ENCODE measurements at places on chromosomes 4 and X.

GRCh38 chr4:72076562-72076961, 44.8 kb downstream of the NPFFR2 start:
- DNase-seq, result no peak

DNA sequence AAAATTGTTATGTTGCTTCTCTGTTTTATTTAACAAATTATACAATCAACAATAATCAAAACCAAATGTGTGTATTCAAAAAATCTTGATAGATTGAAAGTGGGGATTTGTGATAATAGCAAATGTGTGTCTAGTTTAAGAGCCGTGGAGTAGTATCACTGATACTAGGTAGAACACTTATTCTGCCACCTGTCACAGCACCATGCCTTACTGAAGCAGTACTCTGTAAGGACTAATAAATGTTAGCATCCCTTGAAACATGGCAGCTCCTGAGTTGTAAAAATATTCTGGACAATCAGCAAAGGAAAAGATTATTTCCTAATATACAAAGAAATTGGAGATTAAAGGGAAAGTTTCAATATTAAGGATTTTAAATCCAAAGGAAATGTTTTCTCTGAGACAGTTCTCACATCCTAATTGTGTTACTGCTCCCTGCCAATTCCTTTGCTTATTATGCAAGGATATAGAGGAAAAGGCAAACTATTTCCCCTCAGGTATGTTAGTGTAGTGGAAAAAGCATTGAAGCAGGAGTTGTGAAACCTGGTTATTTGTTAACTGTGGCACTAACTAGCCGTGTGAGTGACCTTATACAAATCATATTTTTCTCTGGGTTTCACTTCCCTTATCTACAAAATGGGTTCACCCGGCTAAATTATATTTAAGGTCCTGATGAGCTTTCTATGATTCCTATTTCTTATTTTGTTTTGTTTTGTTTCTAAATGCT, 303.1 kb downstream of the ARHGAP24 start:
- DNase-seq, result no peak

- no peak for DNase-seq
These were observed 26.0 kb downstream of the ADH4 start for GRCh38 chr4:99117876-99118693.

- no peak for DNase-seq
These were observed 10.1 kb downstream of the TMEM271 start for GRCh38 chr4:566035-566434.

GRCh38 chr4:73864961-73865360, 4.2 kb upstream of the CXCL1 start:
- DNase-seq, result no peak
